ENCODE measurements at places on chromosomes 12 and 14.
A peak's percentile ranks its signal among the peaks of the same experiment; 100 is the strongest.

GRCh38 chr12:47556261-47557030 is 149.4 kb downstream of the RPAP3 start:
- DNase-seq: no peak

DNA sequence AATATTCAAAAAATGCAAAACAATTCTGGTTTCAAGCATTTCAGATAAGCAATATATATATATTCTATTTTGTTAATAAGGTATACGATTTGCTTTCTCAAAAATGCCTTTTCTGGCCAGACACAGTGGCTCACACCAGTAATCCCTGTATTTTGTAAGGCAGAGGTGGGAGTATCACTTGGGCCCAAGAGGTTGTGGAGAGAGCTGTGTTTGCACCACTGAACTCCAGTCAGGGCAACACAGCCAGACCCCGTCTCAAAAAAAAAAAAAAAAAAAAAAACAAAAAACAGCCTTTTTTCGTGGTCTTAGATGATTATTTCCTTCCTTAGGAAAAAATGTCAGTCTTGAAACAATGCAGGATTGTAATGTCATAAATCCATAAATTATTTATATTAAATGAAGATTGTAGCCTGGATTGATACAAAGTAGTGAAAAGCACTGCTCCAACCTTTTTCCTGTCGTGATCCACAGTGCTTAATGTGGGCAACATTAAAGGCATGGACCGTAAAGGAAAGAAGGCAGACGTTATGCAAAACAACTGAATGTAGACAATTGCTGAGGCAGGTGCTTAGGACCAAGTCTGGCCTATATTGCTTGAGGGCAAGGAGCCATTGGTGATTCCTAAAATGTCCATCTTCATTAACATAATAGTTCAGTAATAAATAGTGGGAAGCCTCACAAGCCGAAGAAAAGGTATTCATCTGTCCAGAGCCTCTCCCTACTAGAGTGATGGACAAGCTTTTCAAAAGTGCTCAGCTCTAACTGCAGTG is 36.8 kb downstream of the RAD52 start:
- no peak for DNase-seq

DNA sequence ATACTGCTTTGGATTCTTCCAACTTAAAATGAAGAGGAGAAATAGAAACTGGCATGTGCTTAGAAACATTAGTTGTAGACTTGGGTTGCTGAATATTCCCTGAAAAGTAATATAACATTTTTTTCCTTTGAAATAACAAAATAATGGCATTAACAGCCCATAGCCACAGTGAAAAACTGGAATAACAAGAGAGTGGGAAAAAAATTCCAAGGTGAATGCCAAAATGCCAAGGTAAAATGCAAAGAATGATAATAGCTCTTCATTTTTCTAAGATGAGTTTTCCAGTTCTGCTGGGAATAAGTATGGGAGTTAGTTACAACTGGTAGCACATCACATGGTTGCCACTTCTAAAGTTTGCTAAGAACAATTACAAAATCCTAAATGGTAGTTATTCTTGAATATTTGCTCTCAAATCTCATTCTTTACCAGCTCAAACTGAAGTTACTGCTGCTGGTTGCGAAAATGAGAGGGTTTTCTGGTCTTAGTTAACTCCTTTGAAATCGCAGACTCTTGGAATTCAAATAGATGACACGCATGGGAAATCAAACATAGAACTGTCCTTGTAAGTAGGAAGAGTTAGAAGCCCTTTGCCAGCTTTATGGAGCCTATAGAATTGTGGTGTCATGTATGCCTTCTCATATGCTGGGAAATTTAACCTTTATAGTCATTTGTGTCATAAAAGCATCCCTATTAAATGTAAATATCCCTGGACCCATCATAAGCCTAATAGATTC is 165.0 kb upstream of the DCN start:
- DNase-seq: no peak

DNA sequence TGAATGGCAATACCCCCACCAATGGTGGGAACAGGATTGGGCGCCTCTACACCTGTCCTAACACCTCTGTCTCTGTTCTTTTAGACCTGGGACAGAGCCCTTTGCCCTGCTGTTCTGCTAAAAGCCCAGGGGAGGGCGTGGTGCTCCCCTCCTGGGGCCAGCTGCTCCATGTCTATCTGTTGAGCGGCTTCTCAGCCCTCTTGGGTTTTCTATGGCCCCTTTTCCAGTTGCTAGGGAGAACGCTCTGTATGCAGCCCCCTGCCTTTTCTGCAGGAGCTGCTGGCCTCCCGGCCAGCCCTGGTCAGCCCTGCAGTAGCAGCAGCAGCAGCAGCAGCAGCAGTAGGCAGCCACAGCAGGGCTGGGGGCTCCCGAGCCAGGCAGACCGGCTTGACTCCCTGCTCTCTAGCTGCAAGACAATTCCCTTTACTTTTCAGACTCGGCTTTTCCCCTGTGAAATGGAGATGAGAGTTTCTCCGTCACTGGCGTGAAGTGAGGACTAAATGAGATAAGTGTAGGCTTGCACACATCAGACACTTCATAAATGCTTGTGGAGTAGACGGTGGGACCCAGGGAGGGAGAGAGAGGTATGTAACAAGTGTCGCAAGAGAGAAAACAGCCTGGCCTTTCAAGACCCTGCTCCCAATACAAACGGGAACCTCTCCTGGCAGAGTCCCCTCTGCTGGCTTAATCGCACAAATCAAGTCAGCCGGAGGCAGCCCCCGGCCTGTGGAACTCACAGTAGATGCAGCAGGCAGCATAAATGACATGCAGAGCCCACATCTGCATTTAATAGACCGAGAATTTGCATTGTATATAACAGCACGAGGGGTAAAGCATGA is 1.0 kb downstream of the RTL1 start:
- DNase-seq: no peak

GRCh38 chr12:110582276-110583136 is 612 bp downstream of the PPTC7 start:
- DNase-seq: peak; percentile 55

GRCh38 chr14:66152302-66152701 is 333.9 kb upstream of the CCDC196 start:
- DNase-seq: no peak

DNA sequence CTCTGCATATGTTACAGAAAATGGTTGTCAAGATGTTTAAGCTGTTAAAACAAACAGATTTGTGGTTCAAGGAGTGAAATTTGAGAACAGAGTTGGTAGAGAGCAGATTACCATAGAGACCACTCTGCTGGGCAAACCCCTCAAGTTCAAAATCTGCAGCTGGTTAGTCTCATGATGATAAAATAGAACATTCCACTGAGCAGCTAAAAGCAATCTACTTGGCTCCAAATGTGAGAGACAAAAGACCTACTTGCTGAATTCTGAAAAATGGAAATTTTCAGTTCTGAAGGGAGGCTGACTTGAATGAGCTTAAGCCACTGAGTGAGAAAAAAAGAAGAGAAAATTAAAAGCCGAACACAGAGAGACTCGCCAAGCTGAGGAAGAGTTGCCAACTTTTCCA is 519.3 kb downstream of the NOVA1 start:
- DNase-seq: no peak

DNA sequence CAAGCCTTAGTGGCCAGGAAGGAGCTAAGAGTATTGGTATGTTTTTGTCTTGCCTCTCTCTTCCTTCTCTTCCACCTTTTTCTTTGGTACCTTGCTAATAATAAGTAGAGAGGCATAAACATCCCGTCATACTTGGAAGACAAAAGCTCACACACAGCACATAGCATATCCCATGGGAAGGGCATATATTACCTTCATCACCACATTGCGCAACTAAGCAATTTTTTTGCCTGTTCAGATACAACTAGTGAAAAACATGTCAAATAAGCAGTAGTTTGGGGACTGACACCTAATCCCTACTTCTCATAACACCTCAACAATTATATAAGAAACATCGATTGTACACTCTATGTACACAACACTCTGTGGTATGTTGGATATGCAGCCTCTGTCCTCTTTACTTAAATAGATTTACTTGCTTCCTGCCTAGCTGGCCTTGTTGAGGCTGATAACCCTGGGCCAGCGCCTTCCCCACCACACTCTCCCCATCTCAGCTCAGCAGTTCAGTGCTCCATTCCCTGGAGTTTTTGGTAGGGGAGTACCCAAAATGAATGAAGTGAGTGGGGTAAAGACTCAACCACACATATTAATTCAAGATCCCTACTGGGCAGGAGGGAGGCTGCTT is 35.4 kb downstream of the MBIP start:
- no peak for DNase-seq

DNA sequence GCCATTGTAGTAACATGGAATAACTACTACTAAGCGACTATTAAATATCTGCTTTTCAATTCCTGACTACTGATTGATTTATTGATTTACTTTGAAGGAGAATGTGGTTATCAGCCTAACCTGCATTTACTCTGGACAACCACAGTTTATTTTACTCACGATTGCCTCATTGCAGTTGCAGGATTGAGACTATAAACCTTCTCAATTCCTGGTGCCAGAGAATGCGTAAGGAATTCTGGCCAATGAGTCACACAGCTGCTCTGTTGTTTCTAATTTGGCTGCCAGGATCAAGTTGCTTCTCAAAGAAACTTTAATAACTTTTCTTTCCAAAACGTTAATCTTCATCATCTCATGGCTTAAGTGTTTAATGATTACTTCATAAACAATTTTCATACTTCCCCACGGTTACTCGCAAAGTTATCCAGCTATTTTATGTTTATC is 13.1 kb upstream of the TMTC1 start:
- no peak for DNase-seq

- DNase-seq: no peak
Observed at GRCh38 chr14:42961509-42961908, 1354.8 kb downstream of the LRFN5 start.

DNA sequence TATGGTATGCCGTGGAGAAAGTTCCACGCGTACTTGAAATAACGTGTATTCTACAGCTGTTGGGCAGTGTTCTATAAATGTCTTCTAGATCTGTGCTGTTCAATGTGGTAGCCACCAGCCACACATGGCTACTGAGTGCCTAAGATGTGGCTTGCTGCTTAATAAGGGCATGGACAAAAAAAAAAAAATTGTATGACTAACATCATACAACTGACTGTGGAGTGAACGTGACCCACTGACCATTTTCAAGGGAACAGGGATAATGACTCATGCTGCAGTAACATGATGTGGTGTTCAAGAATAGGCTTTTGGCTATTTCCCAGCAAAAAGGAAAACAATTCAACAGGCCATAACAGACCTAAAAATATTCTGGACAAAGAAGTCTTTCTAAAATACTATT is 13.0 kb downstream of the ATG14 start:
- DNase-seq: no peak

DNA sequence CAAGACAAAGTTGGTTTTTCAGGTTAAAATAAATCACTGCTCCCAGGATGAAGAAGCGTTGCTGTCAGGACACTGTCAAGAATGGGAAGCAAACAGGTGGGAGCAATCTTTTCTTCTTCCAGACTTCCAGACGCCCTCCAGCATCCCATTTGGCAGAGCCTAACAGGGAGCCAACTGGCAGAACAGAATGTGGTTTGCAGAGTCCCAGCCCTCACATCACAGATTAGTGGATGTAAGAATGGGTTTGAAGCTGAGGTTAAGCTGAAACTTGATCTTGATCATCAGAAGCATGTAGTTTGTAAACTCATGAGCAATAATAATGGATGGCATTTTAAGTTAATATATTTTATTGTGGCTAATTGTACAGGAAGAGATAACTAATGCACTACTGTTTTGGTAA is 636.4 kb downstream of the SLC6A15 start:
- DNase-seq: no peak

DNA sequence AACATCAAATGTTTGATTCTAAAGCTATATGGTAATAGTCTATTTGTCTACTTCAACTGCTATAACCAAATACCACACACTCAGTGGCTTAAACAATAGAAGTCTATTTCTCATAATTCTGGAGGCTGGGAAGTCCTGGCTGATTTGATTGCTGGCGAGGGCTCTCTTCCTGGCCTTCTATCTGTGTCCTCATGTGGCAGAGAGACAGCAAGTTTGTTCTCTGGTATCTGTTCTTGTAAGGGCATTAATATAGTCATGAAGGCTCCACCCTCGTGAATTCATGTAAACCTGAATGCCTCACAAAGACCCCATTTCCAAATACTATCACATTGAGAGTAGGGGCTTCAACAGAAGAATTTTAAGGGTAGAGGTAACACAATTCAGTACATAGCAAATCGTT is 34.1 kb downstream of the TRMT5 start:
- DNase-seq: no peak

GRCh38 chr12:19643635-19644034 is 204.3 kb downstream of the AEBP2 start:
- no peak for DNase-seq

GRCh38 chr12:76249501-76249900 is 98.7 kb downstream of the BBS10 start:
- DNase-seq: no peak

DNA sequence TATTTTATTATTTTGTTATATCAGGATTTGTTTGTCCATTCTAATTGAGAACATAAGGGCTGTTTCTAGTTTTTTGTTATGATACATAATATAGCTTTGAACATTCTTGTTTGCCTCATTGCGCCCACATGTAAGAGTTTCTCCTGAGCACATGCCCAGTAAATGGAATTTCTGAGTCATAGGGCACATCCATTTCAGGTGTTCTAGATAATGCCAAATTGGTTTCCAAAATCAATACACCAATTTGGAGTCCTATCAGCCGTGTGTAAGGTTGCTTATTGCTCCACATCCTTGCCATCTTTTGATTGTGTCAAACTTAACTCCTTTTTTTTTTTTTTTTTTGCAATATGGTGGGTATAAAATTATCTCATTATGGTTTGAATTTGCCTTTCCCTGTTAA is 97.9 kb upstream of the RESF1 start:
- no peak for DNase-seq

DNA sequence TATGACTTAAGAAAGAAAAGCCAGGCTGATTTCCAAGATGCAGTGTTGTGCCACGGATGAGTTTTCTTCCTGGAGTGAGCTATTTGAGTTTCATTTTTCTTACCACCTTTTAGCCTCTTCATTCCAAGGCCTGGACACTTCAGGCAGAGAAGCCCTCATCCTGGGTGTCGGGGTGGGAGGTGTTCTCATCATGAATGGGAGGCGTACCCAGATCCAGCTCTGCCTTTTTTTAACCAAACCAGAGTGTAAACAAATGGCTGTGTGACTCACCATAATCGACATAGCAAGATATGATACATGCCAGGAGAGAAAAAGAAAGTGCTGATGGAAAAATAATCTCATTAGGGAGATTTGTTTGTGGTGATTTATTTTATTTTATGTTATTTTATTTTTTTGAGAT is 79.9 kb downstream of the ARF6 start:
- peak; percentile 38 for DNase-seq

DNA sequence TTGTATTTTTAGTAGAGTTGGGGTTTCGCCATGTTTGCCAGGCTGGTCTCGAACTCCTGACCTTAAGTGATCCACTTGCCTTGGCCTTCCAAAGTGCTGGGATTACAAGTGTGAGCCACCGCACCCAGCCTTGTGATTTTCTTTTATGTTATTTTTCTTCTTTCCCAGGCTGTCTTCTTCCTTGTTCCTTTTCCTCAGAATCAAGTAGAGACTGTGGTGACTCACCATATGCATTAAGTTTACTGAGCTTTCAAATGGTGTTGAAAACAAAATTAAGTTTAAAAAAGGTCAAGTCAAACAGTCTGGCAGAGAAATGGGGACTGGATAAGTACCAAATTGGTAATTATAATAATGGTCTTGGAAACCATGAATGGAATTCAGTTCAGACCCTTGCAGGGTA is 5.7 kb downstream of the ARPC3 start:
- no peak for DNase-seq

Data from activated gamma-delta T cell treated with Interleukin-2 at 50 U/mL for 16 hours (primary cell).